ENCODE measurements at places on chromosomes 5 and 9.

DNA sequence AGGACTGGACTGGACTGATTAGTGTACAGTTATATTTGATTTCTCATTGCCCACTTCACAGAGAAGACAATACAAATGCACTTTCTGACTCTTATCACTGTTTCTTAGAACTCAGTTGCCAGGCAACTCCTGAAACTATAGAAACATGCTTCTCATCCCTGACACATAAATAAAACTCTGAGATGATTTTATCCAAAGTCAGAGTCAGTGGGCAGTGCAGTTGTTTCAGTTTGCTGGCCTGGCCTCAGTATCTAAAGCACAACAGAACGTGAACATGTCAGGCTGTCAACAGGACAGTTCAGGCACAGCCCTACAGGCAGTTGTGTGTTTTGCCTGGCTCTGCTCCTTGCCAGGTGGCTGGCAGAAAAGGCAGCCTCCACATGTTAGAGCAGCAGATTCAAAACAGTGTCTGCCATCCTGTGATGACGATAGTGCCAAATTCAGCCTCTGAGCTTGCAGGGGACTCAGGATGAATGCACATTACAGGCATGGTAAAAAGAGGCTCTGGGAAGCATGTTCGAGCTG is 65.1 kb upstream of the CCDC152 start:
- DNase-seq, result no peak

DNA sequence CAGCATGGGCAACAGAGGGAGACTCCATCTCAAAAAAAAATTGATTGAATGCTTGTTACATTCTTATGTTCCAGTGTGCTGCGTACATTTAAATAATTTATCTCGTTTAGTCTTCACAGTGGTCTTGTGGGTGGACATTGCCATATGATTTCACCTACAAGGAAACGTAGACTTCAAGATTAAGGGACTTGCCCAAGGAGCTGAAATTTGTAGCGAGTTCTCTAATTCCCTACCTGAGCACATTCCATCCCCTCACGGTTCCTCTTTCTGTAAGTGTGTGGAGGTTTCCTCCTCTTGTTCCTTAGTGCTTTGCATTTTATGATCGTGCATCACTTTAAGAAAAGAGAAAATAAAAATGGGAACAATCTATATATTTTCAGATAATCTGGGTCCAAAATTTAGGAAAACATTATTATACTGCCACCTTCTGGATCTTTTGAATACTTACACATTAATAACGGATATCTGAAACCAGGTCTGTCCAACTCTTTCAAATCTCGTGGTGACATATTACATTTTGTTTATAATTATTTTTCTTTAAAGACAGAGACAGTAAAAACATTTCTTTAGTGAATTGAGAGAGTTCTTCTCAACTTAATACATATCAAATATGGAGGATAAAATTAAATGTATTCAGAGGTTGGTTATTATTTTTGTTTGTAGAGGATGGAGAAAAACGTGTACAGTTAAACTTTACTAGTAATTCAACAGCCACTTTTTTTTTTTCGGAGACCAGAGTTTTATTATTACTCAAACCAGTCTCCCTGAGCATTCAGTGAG is 29.9 kb upstream of the C7 start:
- peak; percentile 50 for DNase-seq

DNA sequence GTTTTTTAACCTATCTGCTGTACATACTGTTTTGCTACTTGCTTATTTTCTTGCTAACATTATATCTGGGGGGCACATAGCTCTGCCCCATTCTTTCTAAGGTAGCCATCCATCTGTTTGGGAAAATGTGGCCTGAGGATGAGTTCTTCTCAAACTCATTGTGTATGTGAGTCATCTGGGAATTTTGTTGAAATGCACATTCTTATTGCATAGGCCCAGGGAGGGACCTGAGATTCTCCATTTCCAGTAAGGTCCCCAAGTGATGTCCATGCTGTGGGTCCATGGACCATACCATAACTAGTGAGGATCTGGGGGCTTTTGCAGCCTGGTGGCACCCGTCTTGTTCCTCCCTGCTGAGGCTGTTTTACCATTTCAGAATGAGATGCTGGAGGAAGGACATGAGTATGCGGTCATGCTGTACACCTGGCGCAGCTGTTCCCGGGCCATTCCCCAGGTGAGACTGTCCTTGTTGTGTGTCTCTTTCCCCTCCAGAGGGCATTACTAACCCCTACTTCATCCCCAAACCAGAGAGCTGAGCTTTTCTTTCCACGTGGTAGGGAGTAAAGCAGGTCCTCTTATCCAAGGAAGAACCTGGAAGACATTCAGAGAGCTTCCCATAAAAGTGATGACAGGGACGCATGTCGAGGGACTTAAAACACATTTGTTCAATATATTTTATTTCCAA is 28.6 kb downstream of the CYFIP2 start:
- DNase-seq, result no peak

GRCh38 chr5:55905251-55905650 is 54.1 kb downstream of the IL31RA start:
- DNase-seq, result no peak

DNA sequence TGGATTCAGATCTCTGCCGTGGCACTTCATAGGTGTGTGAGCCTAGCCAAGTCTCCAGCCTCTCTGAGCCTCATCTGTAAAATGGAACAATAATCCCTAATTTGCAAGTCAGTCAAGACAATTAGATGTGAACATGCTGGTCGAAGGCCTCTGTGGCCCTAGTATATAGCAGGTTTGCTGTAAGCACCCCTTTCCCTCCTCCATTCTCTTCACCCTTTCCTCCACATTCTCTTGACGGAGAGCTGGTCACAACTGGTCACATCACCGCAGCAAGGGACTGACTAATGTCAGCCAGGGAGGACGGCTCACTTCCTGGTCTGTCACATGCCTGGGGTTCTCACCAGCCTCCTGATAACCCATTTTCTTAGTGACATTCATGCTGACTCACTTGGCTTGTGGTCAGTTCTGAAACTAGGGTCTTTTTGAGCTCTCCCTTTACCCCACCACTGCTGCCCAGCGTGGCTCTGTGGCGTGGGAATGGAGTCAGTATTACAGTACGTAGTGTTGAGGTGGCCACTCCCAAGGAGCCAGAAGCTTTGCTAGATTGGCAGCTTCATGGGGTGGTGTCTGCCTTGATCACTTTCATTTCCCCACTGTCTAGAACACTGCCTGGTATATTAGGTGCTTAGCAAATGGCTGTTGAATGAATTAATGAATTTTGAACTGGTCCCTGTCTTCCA is 47.8 kb downstream of the ERGIC1 start:
- DNase-seq, result peak; percentile 47

GRCh38 chr5:171650597-171650996 is 135.0 kb upstream of the SMIM23 start:
- DNase-seq, result no peak

DNA sequence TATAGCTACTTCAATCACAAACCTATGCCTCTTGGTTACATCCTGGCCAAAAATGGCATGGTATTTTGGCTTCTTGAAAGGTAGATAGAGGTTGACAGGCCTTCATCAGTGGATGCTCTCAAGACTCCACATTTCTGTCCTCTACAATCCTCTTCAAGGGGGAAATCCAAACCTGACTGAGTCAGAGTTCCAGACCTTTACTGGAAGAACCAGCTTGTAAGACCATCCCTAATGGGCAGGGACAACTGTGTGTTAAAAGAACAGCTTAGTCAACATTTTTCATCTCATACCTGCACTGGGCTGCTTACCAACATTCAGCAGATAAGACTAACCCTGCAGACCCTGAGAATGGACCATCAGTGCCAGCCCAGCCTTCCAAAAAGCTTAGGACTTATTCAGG is 155.7 kb downstream of the CDK5RAP2 start:
- no peak for DNase-seq

GRCh38 chr5:133552925-133553525 is 59.3 kb downstream of the FSTL4 start:
- peak; percentile 40 for DNase-seq

DNA sequence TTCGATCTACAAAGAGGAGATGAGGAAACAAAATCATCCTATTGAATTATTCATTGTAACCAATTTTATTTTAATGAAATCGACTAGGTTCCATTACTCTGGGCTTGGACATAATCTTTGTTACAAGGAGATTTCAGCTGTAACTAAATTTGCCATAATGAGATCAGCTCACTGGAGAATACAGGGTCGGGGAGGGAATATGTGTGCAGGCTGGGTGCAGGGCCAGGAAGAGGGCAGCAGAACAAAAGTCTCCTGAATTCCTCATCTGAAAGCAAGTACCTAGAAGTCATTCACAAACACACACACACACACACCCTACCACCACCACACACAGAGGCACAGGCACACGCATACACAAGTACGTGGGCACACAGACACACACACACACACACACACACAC is 151.2 kb downstream of the PAPPA start:
- no peak for DNase-seq

DNA sequence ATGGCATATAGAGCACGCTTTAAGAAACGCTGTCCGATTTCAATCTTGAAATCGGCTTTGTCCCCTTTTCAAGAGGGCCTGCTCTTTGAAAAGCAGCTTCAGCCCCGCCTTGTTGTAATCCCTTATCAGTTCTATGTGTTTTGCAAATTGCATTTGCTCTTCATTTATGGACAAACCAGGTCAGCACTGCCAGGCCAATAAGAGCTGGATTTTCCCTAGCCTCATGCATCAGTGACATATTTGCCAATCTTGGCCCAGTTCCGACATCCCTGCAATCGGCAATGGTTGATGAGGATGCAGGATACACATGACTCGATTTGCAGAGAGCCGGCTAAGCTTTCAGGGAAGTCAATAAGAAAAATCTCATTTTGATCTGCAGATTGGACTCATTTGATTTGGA is 529.1 kb upstream of the CLINT1 start:
- no peak for DNase-seq

DNA sequence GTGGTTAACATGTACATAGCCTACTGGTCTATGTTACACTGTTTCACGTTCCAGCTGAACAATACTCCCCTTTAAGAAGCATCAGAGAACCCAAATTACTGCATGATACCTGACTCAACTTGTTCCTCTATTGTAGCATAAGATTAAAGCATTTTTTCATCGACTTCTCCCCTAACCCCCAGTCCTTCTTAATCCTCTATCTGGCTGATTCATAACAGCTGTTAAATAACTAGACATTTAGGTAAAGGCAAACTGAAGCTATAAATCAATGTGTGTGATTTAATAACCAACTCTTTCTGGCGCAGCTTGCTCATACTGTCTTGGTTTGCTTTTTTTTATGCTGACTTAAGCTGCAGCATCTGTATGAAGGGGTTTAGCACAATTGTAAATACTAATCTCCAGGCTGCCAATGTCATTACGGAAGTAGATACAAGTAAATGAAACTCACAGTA is 94.2 kb upstream of the MTAP start:
- peak; percentile 68 for DNase-seq

DNA sequence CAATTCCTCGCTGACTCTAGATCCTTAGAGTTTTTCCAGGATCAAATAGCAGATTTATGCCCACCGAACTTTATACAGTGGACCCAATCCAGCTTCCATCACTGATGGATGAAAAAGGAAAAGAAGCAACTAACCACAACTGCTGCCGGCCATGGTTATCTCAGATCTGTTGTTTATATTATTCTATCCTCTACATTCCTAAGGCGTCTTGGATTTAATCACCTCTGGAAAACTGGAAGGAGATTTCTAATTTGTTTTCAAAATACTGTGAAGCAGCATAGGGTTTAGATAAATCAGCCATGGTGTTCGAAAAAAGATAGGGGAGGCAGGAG is 663 bp upstream of the ZNF366 start:
- no peak for DNase-seq

DNA sequence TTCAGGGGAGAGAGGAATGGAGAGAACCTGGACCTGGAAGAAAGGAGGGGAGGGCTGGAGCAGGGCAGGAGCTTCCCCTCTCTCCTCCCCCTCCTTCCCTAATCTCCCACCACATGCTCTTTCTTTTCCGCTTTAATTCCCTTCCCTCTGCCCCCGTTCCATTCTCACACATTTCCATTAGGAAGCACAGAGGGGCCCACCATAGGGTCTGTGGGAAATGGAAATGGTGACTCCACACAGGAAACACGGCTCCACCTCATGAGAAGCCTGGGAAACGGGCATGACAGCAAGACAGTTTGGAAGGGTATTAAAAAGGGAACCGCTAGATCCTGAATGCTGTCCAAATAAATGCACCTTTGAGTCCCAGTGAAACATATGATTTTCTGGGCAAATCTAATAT is 64.9 kb upstream of the ENTREP1 start:
- DNase-seq, result no peak

GRCh38 chr5:120146787-120147186 is 317.3 kb upstream of the PRR16 start:
- DNase-seq, result peak; percentile 79

GRCh38 chr5:10838038-10838437 is 77.0 kb upstream of the DAP start:
- DNase-seq, result no peak

GRCh38 chr9:77899679-77900354 is 131.8 kb downstream of the GNAQ start:
- peak; percentile 88 for DNase-seq

- no peak for DNase-seq
Measured at GRCh38 chr5:32612134-32612888, 27.0 kb downstream of the SUB1 start.

DNA sequence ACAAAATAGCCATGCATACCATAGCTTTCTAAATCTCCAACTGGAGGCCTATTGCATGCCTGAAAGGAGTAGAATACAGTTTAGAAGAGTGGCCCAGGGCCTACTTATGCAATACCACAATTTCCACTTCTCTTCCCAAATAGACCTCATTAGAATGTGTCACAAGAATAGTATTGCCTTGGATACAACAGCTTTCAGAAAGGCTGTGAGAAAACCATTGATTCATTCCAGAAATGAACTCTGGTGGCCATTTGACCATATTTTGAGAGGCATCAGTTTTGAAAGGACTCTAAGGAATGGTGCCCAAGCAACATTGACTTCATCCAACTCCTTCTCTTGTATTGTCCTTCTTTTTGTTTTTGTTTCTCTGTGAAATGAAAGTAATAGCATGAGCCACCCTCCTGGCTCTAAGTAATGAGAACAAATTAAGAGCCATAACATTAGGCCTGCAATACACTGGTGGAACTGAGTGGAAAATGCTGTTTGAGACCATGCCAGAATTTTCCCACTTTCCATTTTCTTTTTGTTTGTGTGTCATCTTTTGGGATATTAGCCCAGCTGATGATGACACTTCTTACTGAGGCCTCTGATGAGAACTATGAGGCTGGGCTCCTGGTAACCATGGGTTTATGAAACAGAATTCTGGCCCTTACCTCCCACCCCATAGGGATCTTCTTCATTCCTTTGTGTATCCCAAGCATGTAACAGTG is 90.2 kb downstream of the TMEM174 start:
- no peak for DNase-seq

- DNase-seq, result no peak
Measured at GRCh38 chr5:147398860-147399259, 111.0 kb downstream of the DPYSL3 start.

GRCh38 chr9:92656537-92656925 is 13.4 kb downstream of the IPPK start:
- DNase-seq, result no peak

- no peak for DNase-seq
Measured at GRCh38 chr9:121021301-121021700, 28.8 kb downstream of the C5 start.

DNA sequence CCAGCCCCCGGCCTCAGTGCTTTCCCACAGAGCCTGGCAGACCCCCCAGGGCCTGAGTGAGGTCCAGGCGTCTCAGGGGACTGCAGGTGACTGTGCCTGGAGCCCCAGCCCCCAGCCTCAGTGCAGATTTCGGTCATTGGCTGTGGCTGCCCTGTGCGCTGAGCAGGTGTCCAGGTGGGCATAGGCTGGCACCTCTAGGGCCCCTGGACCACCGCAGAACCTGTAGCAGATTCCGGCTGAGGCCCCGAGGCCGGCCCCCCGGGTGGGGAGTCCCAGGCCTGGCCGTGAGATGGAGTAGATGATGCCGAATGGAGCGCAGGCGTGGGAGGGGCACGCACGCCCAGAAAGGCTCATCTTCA is 12.1 kb downstream of the EXD3 start:
- no peak for DNase-seq

GRCh38 chr5:172078726-172079345 is 72.4 kb upstream of the FBXW11 start:
- DNase-seq, result no peak
